ENCODE measurements at places on chromosomes 6 and 20. TPM values are rescaled to one million over a fixed set of nuclear protein-coding genes. Genes with fewer than 3 reads are reported as not detected.

- no peak for DNase-seq
These were observed 179.6 kb upstream of the SPTLC3 start for GRCh38 chr20:12829170-12829569.

DNA sequence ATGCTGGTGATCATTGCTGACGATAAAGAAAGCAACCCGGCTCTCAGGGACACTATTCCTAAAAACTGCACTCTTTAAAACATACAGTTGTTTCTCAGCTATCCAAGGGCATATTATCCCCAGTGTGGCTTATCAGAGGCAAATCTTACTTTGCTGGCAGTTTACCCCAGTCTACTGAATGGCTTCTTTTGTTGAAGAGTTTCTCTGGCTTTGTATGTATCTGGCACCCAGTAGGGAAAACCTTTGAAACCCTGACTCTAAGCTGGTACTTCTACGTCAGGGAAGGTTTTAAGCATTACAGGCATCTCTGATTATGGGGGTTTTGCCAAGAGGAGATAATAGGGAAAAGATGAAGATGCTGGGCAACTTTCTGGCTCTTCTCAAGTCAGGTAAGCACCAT is 637.6 kb upstream of the CHD6 start:
- DNase-seq: no peak

Gene OOEP
- not detected for total RNA-seq

DNA sequence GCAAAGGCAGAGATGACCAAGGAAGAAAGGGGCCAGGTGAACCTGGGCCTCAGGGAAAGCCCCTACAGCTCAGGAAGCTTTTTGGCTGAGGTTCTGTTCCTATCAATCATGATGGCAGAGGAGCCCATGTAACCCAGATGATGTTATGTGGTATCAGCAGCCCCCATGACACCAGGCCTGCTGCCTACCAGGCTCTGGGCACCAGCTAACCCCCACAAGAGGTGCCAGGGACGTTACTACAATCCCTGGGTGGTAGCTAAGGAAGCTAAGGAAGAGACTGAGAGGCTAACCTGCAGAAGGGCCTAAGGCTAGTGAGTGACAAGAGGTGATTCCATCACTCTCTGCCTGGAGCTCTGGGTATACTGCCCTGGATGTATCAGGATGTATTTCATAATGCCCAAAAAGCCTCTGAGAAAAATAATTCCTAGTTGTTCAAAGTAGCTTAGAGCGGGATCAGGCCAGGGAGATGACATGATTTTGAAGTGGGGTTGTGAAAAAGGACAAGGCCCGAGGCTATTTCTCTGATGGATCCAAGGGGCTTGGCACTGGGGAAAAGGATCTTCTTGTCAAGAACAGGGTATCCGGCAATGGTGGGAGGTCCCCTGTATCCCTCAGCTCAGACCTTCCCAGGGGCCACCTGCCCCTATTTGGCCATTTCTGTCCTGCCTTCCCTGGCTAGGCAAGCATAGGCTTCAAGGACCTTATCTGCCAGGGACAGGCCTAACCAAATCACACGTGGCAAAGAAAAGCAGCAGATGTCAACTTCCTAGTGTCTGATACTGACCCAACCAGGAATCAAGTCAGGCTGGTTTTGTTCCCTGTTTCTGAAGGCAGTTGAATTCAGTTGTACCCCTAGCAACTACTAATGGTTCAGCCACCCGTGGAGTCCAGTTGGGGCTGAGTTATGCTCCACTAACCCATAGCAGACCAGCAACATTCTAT is 41.3 kb downstream of the PANK2 start:
- no peak for DNase-seq

Gene TCP11
- total RNA-seq: not detected

DNA sequence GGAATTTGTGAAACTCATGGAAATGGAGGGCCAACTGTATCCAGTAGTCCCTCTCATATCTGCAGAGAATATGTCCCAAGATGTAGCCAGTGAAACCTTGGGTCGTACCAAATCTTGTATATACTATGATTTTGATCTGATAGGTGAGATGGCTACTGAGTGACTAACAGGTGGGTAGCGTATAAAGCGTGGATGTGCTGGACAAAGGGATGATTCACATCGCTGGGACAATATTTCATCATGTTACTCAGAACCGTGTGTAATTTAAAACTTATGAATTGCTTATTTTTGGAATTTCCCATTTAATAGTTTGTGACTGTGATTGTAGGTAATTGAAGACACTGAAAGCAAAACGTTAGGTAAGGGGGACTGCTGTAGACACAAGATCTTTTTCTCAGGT is 144.1 kb downstream of the SMAP1 start:
- no peak for DNase-seq

Gene MROH8
- 6.4 TPM for total RNA-seq

Gene TAAR1
- total RNA-seq: not detected

- DNase-seq: no peak
These were observed 334.2 kb upstream of the RSPO3 start for GRCh38 chr6:126784161-126784790.

GRCh38 chr6:166597711-166598440 is 11.4 kb upstream of the RAMACL start:
- no peak for DNase-seq

DNA sequence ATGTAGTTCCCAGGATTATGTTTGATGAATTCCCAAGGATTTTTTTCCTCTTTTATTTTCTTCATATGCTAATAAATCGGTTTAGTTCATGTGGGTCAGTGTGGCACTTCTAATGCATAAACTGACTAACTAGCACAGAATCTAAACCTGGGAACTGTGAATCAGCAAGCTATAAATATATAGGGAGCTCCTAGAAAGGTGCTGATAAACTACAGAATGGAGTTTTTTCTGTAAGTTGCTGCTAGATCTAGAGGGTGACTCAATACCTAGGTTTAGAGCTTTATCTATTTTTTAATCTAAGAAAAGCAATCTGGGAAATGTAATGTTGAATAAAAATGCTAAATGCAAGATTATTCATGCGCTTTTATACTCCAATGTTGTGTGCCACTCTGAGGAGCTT is 118.8 kb upstream of the PTCHD4 start:
- no peak for DNase-seq

DNA sequence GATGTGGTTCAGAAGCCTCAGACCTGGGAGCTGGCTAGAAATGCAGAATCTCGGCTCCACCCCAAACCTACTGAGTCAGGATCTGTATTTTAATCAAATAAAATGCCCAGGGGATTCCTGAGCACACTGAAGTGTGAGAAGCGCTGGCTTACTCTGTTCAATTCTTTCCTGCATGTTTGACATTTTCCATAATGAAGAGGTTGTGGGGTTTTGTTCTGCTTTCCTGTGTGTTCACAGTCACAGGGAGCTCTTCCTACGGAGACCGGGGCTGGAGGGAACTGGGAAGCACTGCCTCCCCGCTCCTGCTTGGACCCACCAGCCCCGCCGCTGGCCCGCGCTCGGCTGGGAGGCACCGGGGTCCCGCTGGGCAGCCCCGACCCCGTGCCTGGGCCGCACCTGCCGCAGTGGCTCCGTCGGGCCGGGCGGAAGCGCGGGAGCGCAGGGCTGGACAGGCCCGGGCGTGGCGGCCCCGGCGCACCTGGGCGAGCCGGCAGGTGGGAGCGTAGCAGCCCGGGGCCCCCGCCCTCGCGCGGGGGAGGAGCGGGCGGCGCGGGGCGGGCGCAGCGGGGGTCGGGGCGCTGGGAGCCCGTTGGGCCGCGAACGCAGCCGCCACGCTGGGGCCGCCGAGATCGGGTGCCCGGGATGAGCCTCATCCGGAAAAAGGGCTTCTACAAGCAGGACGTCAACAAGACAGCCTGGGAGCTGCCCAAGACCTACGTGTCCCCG is at the start of gene MAPK13:
MAPK13 (plus strand) TSS at position 573 of the 726 bp plus-strand sequence; CDS start at position 643, 70 bp downstream.
- DNase-seq: no peak

- DNase-seq: no peak
These were observed 57.3 kb downstream of the SULF2 start for GRCh38 chr20:47727909-47728361.

DNA sequence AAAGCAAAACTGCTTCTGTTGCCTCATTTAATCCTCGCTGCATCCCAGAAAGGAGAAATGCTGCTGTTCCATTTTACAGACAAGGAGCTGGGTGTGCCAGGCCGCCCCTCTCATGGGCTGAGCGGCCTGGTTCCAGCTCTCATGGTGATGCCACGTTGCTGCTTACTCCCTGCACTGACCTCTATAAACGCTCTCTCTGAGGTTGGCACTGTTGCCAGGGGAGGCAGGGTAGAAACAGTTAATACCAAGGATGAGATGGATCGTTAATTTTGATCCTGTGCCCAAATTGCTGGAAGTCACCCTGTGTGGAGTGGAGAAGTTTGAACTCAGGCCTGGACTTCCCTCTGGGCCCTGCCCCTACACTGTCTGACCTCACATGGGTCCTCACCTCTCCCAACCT is 25.6 kb downstream of the SIRPA start:
- DNase-seq: no peak

- DNase-seq: no peak
These were observed 561.2 kb downstream of the HAO1 start for GRCh38 chr20:7378864-7379605.

Gene UBD
- not detected for total RNA-seq

- DNase-seq: peak; percentile 17
These were observed 880 bp downstream of the ADNP start for GRCh38 chr20:50930139-50930975.

- no peak for DNase-seq
These were observed 7.6 kb upstream of the DEFB129 start for GRCh38 chr20:219290-220115.

DNA sequence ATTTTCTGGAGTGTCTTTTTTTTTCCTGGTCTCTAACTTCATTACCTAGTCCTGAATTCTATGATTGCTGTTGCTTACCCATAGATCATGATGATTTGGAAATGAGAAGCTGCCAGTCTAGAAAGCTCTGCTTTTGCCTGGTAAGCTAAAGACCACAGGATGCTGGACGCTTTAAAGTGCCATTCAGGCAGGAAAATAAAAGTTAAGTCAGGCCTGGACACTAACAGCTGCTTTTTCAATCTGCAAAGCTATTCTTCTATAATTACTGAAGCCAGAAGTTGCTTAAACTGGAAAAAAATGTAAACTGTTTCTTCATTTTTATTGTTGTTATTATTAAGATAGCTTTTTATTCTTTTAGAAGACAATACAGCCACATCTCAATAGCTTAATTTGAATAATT is 129.8 kb upstream of the SPACA1 start:
- DNase-seq: no peak

Gene TMEM217
- 0.49 TPM for total RNA-seq

Gene MC3R
- total RNA-seq: not detected

GRCh38 chr6:147244832-147245231 is 40.6 kb downstream of the STXBP5 start:
- no peak for DNase-seq

Gene ENPP1
- total RNA-seq: 3.0 TPM

Gene LY6G6C
- total RNA-seq: not detected

DNA sequence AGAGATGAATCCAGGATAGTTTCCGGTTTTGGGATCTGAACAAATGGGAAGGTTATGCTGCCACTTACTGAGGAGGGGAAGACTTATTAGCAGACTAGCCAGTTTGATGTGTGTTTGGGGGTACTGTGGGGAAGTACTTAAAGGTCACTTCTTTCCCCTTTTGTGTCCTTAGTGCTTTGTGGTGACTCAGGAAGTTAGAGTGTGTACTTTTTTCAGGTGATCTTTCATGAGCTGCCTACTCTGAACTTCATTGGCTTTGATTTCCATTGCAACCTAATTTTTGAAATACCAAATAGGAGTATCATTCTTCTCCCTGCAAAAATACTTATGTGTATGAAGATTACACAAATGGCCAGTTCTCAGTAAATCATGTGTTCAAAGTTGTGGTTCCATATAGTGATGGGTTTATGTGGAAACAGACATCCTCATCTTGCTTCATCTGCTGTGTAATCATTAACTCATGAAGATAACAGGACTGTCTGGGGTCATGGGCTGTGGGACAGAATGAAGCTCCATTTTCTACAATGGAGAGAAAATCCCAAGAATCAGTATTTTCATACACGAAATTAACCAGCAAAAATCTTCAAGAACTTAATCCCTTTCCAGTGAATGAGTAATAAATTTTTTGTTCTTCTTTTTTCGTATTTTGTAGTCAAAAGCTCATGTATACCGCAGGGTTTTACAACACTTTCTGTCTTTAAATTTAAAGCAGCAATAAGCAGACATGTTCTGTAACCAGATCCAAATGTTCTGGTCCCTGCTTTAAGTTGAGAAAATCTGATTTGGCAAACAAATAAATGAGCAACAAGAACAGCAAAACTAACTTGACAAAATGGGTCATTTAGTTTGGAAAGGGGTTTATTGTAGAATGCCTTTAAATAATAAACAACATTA is 272.2 kb upstream of the FLRT3 start:
- no peak for DNase-seq

DNA sequence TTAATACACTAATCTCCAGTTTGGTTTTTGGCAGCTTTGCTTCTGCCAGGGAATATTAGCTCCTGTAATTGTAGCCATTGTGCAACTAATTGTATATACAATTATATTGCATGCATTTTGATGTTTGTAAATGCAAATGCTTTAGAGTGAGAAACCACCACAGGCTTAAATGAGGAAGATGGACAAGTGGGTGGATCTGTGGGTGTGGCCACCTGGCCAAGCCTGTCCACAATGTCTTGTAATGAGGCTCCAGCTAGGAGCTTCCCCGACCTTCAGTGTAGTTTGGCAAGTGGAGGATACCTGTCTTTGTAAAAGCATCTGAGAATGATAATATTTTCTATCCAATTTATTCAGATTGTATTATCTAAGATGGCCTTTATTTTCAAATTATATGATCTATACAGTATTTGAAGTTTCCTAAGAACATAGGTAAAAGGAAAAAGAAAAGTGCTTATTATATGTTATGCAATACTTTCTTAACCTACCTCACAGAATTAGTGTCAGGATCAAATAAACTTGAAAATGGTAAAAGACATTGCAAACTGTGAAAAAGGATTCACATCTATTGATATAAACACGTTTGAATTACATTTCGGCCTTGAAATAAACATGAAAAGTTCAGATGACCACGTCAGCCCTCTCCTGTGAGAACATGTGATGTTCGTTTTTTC is 49.3 kb upstream of the ARID1B start:
- no peak for DNase-seq

Gene STX11
- 9.9 TPM for total RNA-seq

DNA sequence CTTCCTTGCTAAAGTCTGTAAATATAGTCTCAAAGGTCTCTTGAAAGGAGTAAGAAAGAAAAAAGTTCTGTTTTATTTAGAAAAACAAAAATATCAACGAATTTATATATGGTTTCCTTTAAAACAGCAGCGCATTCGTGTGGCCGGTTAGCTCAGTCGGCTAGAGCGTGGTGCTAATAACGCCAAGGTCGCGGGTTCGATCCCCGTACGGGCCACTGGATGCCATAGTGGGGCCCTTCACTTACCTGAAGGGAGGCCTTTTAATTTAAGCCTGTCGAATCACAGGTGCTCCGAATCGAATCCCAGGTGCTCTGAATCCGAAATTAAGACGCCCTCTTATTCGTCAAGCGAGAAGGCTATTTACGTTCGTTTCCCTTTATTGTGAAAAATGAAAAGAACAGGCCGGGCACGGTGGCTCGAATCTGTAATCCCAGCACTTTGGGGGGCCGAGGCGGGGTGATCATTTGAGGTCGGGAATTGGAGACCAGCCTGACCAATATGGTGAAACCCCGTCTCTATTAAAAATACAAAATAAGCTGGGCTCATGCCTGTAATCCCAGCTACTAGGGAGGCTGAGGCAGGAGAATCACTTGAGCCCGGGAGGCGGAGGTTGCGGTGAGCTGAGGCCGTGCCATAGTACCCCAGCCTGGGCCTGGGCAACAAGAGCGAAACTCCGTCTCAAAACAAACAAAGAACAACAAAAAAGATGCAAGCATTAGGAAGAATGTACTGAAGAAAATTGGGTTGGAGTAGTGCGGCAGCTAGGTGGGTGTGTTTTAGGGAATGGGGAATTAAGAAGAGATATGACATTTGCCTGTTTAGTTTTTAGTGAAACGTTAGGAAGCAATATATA is 195.8 kb upstream of the ZNF184 start:
- DNase-seq: no peak

GRCh38 chr20:36461600-36462439 is 79.5 kb upstream of the MYL9 start:
- DNase-seq: peak; percentile 74

Gene OR2J3
- not detected for total RNA-seq

All from heart right ventricle (tissue), 16 donors.